IMR-90 (cell line): ENCODE measurements at places on chromosomes 13 and 19. TPM values are rescaled to one million over a fixed set of nuclear protein-coding genes. Genes with fewer than 3 reads are reported as not detected.

Gene FXYD3
- not detected in 2 replicates for total RNA-seq

DNA sequence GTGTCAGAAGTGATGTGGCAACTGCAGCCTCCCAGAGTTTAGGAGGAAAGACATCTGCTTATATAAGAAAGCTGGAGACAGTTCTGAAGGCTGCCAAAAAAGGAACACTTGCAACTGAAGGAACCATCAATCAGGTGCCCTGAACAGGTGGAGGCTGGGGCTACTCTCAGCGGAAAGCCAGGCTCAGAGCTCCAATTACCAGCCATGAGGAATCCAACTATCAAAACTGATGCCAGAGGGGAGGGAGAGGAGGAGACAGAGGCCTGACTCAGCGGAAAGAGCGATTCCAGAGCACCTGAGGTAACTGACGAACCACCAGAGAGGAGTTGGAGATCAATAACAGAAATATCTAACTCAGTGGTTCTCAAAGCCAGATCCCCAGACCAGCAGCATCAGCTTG lies 24.3 kb downstream of the LEUTX start:
- DNase-seq: no peak

GRCh38 chr19:13102666-13103580 lies at the start of gene LYL1:
Gene LYL1, minus strand, starts transcription at chr19:13102858. Its CDS starts 1,687 bp downstream, at chr19:13101171.
- DNase-seq: no peak

DNA sequence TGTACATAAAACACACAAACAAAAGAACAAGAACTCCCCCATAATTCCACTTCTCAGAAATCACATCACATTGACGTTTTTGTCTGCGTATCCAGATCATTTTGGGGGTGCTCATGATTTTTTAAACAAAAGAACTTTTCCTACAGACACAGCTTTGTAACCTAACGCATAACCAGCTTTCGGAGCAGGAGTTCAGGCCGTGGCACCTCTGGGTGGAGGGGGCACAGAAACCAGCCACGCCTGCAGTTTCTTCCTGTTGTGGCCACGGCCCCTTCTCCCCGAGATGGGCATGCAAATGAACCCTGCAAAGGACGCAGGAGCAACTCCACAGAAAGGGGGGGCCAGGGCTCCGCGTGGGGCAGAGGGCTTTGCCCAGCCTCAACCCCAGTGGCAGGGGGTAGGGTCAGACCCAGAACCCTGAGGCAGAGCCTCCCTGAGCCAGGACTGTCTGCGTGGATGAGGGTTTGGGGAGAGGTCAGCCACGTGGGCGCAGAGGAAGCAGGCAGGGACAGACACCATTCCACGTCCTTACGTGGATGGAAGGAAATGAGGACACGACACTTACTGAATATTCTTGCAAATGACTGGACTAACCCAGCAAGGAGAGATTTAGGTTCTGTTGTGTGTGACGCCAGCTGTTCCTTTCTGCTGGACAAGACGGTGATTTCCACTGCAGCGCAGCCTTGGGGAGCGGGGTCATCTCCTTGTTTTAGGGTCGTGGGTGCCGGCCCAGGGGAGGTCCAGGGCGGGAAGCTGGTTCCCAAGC lies 64.4 kb downstream of the RASA3 start:
- DNase-seq: no peak

GRCh38 chr13:71828117-71828516 lies 38.9 kb downstream of the DACH1 start:
- no peak for DNase-seq

DNA sequence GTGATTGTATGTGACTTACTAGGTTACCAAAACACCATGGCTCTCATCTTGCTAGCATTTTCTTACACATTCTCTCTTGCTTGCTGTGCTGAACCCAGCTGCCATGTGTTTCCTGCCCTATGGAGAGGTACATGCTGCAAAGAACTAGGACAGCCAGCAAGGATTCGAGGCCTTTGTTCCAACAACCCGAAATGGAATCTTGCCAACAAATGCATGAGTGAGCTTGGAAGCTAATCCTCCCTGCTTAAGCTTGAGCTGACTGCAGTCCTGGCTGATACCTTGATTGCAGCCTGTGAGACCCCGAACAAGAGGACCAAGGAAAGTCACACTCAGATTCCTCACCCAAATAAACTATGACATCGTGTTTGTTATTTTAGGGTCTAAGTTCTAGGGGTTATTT lies 651.2 kb downstream of the SLITRK6 start:
- DNase-seq: no peak
